ENCODE measurements at places on chromosomes 5 and 9.

DNA sequence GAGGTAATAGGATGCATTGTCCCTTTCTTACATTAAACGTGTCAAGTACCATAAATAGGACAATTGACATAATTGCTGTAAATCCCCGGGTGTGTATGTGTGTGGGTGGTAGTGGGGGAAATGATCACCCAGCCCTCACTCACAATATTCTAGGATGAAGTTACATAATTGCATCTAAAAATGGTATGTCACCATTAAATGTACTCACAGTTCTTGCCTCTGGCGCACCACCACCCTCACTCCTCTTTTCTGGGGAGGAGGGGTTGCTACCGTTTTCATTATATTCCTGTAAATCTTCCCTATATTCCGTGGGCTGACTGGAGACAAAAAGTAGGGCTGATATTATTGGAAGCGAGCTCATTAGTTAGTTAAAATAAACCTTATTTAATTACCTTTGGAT is 563.8 kb downstream of the TLR4 start:
- DNase-seq: no peak

DNA sequence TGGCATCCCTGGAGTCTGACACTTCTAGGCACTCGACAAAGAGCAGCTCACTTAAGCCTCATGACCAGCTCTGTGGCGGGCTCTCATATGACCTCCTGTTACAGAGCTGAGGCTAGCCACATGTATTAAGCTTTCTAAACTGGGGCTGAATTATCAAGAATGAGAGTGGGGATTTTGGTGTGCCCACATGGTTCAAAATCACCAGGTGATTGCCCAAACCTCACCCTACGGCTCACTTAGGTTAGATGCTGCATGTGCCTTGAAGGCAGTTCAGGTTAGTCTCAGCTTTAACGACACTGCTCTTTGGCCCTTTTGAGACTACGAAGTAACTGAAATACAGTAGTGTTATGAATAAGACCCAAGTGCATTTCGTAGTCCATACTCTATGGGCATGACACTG is 39.4 kb upstream of the SMIM32 start:
- DNase-seq: no peak

DNA sequence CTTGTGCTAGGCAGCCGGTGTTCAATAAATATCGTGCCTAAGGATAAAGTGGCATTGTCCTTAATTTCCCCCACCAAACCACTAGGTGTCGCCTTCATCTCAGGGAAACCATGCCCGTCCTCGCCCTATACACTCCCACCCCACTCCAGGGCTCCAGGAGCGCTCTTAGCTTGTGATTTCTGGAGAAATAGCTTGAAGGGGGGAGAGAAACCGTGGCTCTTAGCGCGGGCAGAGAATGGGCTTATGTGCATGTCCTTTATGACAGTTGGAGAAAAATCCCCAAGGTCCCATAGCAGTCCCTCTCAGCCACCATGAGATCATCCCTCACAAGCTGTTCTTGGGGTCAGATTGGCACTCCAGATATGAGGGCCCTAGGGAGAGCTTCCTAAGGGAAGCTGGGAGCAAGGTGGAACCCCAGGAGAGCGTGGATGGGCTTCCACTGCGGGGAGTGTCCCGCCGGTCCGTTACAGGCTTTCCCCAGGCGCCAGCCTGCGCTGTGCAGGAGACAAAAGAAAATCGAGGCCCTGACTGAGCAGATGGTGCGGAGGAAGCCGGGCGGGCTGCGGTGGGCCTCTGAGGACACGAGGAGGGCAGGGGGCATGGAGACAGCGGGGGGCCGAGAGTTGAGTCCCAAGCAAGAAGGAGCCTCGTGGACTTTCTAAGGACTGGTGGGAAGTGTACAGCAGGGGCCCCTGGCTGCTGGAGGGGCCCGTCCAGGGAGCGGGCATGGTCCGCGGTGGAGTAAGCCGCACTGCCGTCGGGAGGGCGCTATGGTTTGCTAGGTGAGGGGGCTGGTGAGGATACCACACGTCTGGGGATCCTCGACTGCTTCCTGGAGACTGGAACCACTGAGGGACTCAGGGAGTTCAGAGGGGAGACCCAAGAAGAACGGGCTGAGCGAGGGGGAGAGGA is 750 bp upstream of the NPR2 start:
- DNase-seq: peak; percentile 81

- no peak for DNase-seq
Measured at GRCh38 chr5:141950207-141951005, 7.6 kb downstream of the PCDH12 start.

GRCh38 chr5:13987843-13988464 is 43.5 kb upstream of the DNAH5 start:
- peak; percentile 63 for DNase-seq

- DNase-seq: no peak
Measured at GRCh38 chr5:136128481-136128880, 4.2 kb upstream of the SMAD5 start.

DNA sequence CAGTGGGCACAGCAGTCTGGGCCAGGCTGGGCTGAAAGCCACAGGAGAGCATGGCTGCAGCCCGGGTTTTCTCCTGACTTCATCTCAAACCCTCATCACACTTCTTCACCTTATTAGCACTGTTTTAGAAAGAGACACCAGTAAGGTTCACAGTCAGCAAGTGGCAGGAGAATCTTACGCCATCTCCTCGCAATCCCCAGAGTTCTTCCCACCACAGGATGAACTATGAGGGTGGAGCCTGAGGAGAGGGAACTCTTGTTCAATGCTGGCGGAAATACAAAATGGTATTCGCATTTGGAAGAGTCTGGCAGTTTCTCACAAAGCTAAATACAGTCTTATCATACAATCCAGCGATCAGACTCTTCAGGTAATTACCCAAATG is 14.7 kb downstream of the BICD2 start:
- DNase-seq: no peak

DNA sequence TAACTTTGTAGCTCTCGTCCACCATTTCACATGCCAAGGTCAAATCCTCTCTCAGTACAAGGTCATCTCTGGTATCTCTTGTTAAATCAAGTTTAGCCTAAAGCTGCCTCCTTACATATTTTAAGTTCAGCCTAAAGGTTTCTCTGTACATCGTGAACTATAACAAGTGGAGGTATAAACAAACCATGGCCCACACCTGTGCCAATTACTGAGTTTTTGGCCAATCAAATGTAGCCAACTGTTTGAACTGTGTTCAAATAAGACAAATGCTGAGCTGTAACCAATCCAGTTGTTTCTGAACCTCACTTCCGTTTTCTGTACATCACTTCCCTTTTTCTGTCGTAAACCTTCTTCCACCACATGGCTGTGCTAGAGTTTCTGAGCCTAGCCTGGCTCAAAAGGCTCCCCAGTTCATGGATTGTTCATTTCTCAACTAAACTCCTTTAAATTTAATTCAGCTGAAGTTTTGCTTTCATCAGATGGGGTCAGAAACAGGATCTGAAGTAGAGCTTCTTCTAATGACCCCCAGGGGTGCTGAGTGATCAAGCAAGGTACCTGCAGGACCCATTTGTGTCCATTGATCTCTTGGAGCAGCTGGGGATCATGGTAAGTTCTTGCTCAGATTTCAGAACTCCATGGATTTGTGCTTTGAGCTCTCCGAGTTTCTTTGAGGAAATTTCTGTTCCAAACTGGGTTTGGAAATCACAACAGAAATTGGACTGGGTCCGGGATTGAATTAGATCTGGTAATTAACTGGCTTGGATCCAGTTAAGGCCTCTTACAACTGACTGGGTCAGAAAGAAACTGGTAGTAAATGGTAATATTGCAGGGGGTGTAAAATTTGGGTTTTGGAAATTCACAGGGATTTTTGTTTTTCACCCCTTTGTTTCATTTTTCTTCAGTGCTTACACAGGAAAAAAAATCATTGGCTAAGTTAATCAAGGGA is 11.0 kb upstream of the NANS start:
- peak; percentile 14 for DNase-seq

GRCh38 chr5:150781706-150782614 is 3.4 kb downstream of the SMIM3 start:
- no peak for DNase-seq

- DNase-seq: no peak
Measured at GRCh38 chr5:58775701-58776262, 192.9 kb downstream of the RAB3C start.

- DNase-seq: no peak
Measured at GRCh38 chr9:38063363-38063707, 5.7 kb downstream of the SHB start.

GRCh38 chr5:36147681-36148080 is 4.0 kb downstream of the LMBRD2 start:
- no peak for DNase-seq

- DNase-seq: no peak
Measured at GRCh38 chr9:126687930-126688461, 74.3 kb downstream of the LMX1B start.

DNA sequence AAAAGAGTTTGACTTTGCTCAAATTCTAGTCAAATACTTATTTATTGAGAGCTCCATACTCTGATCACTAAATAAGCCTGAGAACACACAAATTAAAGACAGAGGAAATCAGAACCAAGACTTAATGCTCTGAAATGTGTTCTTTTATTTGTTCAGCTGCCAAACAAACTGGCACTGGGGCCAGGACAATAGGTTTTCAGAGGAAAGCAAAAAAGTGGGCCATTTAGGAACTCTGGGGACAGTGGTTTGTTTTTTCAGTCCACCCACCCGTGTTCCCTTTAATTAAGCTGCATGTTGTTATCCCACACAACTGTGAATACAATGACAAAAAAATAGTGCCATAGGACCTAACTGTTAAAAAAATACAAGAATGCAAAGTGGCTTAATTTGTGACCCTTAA is 95.4 kb upstream of the RETREG1 start:
- DNase-seq: no peak

- DNase-seq: no peak
Measured at GRCh38 chr5:96384353-96384752, 48.7 kb downstream of the PCSK1 start.

- DNase-seq: no peak
Measured at GRCh38 chr9:131728961-131729360, 10.9 kb downstream of the RAPGEF1 start.
